ENCODE measurements at places on chromosomes 12 and 14.

DNA sequence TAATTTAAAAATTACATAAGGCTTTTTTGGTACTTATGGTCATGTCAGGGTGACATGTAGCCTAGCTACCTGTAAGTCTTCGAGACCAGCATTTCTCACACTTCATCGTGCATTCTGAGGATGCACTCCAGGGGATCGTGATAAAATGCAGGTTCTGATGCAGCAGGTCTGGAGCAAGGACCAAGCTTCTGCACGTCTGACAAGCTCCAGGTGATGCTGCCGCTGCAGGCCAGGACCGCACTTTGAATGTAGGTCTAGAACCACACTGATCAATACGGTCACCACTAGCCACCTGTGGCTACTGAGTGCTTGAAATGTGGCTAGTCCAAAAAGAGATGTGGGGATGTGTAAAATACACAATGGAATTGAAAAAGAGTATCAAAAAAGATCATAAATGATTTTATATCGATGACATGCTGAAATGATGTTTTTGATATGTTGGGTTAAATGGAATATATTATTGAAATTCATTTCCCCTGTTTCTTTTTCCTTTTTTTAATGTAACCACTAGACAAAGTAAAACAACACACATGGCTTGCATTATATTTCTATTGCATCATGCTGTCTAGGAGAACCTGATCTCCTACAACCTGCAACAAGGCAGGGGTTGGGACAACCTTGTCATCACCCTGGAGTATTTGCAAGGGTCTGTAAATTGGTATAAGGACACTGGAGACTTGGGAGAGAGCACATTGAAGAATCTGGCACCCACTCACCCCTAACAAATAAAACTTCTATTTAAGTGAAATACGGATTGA lies 142.4 kb downstream of the DPF3 start:
- no peak for DNase-seq

- DNase-seq, result no peak
These were observed 224.5 kb downstream of the VRK1 start for GRCh38 chr14:97021571-97022168.

DNA sequence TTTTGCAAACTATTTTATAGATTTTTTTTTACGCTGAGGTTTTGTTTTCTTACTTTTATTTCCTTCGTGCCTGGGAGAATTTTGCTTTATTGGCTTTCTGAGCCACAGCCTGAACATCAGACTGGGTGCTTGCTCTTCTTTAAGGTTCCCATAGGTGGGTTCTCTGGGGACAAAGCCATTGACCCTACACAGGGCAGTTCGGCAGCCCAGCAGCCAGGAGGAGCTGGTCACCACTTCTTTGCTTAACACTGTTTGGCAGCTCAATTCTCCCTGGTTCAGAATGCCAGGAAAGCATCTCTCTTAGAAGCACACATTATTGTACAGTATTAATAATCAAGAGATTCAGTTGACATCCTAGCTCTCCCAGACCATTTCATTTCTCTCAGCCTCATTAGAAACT lies 140.8 kb upstream of the NEDD1 start:
- DNase-seq, result no peak

DNA sequence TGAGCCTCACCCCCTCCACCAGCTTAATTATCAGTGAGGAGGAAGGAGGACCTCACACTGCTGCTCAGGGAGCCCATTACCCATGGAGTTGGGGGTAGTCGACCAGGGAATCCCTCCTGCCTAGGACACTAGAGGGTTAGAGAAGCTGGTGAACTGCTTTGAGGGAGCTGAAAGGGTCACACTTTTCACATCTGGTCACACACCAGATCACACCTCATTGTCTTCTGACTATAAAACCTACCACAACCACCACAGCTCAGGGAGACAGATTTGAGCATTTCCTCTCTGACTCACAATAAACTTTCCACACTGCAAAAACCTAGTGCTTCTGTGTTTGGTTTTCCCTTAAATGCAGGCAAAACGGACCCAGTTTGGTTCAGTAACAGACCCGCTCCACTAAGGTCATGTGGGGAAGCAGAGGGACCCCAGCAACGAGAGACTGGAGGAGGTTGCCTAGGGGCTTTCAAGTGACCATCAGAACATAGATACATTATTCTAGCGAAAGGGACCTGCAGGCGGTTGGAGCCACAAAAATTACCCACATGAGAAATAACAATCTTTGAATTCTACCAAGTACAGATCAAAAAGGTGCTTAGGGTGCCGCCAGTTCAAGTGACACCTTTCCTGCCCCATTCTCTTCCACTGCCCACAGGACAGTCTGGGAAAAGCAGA lies 151.4 kb upstream of the AVPR1A start:
- DNase-seq, result no peak

GRCh38 chr14:77407158-77407557 lies 16.2 kb downstream of the NOXRED1 start:
- no peak for DNase-seq

All from AG04449 (cell line).